ENCODE measurements at places on chromosomes 3 and 15.

DNA sequence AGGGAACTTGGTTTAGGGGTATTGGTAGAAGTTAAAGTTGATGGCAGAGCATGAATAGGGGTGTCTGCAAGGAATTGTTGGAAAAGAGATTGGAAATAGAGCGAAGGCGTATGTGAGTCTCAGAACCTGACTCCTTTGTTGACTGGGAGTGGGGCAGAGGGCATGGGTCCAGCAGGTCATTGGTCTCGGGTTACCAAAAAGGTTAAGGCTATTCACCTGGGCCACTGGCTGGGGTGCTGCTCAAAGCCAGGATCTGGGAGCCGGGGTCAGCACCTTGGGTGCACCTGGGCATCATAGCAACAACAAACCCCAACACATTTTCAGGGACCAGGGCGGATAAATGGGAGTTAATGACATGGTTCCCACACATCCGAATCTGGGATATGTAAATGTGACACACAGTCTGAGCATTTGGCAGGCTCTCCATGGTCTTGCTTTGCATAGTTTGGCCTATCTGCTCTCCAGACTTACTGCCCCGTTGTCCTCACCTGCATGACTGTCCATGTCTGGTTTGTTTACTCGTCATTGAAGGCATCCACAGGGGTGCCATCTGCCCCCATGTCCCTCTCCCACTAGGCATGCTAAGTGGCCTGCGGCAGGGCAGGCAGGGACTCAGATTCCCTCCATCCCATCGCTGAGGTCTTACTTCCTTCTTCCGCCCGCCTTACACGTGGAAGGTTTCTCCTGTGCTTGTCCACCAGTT, 10.1 kb downstream of the KLF13 start:
- no peak for DNase-seq

GRCh38 chr3:139797724-139798343, 120.1 kb upstream of the NMNAT3 start:
- DNase-seq: no peak

DNA sequence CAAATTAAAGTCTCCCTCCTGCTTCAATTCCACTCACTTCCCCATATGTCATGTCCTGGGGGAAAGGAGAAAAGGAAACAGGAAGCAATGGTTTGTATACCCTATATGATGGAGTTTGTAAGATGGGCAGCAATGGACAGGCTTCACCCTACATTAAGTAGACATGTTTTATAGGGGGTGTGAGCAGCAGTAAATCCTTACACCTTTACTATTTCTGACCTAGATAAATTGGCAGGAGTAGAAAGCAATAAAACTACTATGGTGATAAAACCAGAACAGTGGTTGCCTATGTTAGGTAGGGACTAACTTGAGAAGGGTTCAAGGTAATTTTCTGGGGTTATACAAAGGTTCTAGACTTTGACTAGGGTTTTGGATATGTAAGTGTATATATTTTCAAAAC, 301.7 kb downstream of the GBE1 start:
- no peak for DNase-seq

- no peak for DNase-seq
These were observed 52.9 kb upstream of the PLCL2 start for GRCh38 chr3:16831846-16832245.

DNA sequence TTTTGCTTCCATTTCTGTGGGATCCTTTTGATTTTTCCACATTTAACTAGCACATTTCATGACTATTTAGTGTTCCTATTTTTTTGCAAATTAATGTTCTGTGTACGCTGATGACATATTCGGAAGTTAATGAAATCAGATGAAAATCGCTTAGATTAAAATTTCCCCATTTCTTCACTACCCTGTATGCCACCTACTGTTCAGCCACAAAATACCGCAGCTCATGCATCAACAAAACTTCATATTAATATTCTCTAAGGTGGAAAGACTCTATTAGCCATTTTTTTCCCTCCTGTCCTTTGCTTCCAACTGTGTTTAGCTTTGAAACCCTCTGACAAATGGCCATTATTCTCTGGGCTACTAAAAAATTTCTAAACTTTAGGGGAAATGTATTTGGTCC, 300.6 kb downstream of the MECOM start:
- DNase-seq: no peak

DNA sequence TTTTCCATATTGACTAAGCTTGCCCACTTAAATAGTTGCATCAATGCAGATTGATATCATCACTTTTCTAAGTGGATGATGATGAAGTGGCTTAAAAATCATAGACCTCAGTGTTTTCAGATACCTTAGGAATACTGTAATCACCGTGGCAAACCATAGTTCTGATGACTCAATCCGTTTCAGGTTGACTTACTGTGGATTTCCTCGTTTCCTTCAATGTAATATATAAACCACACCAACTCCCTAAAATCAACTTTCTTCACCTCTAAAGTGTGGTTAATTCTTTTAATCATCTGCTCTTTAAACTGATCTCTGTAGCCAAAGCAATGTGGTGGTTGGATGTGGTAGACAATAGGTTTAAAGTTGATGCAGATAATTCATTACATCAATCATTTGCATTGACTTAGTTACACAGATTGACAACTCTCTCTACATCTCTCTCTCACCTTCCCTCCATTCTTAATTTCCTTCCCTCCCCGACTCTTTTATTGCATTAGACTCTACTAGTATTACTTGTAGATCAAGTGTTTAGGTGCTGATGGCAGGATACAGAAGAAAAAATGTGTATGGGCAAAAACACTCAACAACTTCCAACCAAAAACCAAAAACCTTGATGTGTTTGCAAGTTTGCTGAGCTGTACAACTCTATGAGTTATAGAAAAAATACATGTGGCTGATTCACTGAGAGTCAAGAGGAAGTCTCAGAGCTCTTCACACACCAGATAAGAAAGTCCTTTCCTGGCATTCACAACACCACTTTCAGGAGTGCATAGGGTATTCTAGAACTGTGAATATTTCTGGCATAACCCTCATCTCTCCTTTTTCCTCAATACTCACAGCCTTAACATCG, 243.5 kb downstream of the NFKBIZ start:
- DNase-seq: no peak

DNA sequence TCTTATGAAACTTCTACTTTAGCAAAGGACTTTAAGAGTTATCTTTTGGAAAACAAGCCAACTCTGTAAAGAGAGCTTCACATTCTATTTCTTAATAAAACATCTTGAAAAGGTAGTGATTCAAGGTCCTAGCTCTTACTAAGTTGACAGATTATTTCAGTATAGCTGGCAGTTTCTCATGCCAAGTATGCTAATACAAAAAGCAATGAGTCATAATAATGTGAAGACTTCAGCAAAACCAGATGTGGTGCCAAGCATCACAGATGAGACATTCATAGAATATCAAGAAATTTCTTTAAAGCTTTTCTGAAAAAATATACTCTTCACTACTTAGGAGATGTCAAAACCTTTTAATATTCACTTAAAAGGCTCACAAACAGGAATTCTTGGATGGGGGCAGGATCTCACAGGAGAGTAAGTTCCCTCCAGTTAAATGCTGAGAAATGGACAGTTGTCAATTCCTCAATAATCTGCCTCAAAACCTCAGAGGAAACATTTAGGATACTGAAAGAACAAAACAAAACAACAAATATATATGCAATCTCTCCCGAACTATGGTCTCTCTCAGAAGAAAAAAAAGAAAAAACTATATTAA, 45.6 kb downstream of the DCBLD2 start:
- DNase-seq: no peak

Measured in CD14-positive monocyte (primary cell).